Kidney tubule cell (primary cell): ENCODE measurements at places on chromosomes 1 and 21.

DNA sequence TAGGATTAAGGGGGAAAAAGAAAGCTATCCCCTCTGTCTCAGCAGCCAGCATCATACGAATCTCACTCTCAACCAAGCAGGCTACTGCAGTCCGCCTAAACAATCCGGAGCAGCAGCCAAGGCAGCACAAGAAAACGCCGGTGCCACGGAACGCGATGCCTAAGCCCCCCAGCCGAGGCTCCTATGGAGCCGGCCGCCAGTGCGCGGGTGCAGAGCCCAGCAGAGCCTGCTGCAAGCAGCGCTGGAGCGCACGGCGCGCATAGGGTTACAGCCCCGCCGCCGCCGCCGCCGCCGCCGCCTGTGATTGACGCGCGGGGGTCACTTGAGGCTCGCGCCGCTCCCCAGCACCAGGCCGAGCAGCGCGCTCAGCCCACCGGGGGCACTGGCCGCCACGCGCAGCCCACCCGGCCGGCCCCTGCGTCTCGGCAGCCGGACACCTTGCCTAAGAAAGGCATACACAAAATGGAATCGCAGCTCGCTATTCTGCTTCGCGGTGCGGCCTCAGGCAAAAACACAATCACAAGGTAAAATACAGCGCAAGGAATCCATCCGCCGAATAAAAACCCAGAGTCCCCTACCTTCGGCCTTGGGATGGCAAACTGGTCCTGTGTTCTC, 780 bp downstream of the HIVEP3 start:
- DNase-seq, result peak; percentile 49

GRCh38 chr21:44405948-44406872, 49.1 kb upstream of the LRRC3 start:
- peak; percentile 62 for DNase-seq

DNA sequence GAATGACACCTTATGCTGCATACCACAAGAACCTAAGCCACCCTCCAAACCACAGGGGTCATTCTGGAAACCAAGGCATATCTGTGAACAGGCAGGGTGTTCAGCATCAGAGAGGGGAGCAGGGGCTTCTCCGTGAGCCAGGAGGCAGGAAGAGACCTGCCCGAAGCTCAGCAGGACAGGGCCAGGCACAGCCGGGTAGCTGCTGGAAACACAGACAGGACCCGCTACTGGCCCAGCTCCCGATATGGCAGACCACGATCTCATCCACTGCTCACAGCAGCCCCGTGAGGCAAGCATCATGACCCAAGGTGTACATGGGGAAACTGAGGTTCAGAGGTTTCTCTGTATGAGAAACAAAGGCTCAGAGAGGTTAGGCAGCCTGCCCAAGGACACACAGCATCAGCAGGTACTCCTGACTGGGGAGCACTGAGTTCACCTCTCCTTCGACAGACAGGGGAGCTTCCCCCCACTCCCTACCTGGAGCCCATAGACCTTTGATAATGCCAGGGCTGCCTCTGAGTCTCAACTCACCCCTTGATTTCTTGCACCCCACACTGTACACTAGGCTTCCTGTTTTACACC, 317.7 kb downstream of the MATN1 start:
- DNase-seq, result no peak

- DNase-seq, result peak; percentile 88
Measured at GRCh38 chr1:14612256-14612655, 13.8 kb downstream of the KAZN start.

GRCh38 chr1:116666187-116667077, 1.1 kb downstream of the IGSF3 start:
- peak; percentile 25 for DNase-seq

DNA sequence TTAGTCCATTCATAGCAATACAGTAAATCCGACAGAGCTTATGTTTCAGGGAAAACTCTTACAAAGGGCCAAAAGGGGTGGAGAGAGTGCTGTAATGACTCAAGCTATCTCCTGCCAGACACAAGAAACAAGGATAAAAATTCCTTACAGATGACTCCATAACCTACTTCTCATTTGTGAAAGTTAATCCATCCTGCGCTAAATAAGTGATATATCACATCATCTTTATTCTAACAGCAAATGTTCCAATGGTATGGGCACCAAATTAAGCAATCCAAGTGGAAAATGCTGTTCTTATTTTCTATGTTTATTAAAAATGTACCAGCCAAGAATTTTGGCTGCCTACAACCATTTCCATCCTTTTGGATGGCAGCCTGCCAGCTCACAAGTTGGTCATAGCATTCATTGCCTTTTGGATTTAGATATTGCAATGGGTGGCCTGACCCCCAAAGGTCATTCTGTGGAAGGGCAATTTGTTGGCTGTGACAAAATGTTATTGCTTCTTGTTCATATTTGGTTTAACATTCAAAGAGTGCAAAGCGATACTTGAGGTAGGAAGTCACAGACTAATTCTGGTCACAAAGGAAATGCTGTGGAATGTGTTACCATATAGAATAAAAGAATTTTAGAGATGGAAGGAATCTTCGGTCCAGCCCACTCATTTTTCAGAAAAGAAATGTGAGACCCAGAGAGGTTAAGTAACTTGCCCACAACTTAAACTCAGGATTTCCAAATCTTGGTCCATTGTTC, 2.8 kb upstream of the ENAH start:
- peak; percentile 94 for DNase-seq
